ENCODE measurements at places on chromosomes 1 and 21. TPM values are rescaled to one million over a fixed set of nuclear protein-coding genes. Genes with fewer than 3 reads are reported as not detected.

CLDN8 gene
- total RNA-seq, result not detected

KCNA3 gene
- total RNA-seq, result not detected

SNX7 gene
- total RNA-seq, result 56.6 TPM

APCS gene
- not detected for total RNA-seq

NID1 gene
- total RNA-seq, result 49.8 TPM

LRRC3 gene
- 0.25 TPM for total RNA-seq

RGS1 gene
- total RNA-seq, result not detected

OR2L13 gene
- not detected for total RNA-seq

RGS13 gene
- total RNA-seq, result not detected

Measured in aortic smooth muscle cell (primary cell).